SW 1271 (cell line): ENCODE measurements at places on chromosomes 1 and 21.

DNA sequence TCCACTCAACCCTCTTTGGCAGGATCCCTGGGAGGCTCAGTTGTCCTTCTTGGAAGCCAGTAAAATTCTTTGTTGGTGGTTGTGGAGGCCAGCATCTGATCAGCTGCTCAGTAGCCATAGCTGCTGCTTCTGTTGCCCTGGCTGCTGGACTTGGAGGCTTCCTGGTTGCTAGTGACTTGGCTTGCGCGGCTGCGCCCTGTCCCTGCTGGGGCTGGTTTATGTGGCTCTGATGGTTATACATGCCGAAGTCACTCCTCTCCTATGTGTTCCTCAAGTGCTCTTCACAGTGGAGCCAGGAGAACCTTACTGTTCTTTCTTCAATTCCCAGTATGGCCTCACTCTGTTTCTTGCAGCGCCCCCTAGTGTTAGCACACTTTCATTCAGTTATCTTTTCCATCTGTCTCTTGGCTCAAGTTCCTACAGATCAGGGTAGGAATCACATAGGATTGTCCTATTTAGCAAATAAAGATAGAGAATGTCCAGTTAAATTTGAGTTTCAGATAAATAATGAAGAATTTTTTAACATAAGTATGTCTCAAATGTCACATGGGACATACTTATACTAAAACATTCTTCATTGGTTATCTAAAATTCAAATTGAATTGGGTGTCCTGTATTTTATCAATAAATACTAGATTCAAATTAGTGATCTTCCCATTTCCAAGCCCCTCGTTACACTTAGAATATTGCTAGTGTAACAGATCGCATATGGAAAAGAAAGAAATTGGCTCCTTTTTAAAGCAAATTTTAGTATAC, 176.5 kb downstream of the TGFB2 start:
- no peak for DNase-seq

GRCh38 chr21:16406355-16406754, 676.6 kb downstream of the USP25 start:
- DNase-seq = no peak

DNA sequence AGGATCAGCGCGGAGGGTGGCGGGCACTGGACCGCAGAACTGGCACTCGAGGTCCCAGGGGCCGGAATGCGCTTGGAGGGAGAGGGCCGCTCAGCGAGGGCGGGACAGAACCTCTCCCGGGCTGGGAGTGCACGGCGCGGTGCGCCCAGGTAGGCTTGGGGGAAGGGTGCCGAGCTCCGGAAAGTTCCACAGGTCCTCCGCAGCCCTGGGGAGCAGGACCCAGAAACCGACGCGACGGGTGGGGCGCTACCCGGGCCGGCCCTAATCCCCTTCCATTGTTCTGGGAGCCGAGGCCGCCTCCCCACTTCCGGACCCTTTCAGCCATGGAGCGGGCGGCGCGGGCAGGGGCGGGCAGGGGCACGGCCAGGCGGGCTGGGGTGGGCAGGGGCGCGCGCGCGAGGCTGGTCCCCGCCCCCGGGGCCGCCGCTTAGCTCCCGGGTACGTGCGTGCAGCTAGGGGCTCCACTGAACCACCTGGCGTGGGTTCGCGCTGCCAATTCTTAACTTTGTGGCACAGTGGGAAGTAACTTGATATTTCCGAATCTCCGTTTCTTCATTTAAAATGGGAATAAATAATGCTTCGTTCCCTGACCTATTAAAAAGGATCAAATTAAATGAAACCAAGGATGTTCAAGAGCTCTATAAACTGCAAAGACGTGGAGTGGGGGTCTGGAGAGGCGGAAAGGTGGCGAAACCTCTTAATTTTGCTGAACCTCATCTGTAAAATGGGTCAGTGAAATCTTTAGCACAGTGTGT, 20.7 kb downstream of the LGR6 start:
- DNase-seq = no peak

DNA sequence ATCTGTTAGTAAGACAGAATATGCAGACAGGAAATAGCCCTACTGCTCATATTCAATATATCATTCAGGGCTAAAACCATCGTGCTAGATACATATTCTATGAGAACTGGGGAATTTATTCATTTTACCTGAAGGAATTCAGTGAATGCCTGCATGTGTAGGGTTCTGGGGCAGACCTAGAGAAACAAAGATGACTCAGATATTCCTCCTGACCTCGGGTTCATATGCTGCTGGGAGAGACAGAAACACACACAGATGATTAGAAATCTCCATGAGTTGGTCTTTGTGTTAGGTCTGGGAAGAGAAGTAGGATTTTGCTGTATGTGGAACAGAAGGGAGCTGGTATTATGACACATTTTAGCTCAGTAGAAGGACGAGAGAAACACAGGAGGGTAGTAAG, 176.5 kb upstream of the ST6GALNAC5 start:
- no peak for DNase-seq

GRCh38 chr21:44366586-44367211, 13.3 kb downstream of the TRPM2 start:
- DNase-seq = no peak
